ENCODE measurements at places on chromosomes 12 and 14.

DNA sequence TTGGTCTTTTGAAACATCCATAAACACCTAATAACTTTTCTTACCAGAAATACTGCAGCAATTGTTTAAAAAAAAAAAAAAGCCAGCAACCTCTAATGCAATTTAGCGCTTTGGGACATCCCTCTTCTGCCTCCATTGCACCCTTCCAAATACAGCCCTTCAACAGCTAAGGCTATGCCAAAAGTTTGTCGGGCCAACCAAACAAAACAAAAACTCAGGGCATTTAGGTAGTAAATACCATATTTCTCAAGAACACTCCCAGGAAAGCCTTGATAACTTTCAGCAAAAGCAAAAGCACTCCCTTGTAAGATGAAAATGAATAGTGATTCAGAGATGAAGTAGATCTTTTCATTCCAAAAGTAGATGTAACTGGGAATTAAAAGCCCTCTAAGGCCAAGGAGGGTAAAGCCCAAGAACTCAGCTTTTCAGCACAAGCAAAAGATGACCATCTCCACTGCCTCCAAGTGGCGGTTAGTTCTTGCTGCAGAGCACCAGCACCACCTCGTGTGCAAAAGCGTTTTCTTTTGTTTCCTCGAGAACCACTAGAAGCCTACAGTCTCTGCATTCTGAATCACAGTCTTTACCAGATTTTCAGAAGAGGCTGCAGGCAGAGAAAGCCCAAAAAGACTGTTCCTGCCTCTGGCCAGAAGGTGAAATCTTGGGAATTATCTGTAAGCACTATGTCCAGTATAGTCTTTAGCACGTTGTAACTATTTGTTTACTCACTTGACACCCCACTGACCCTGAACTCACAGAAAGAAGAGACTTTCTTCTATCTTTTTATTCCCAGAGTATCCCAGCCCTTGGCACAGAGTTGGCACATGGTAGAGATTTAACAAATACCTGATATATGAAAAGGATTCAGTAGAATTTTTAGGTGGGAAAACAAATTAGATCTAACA is 53.1 kb downstream of the SIX6 start:
- DNase-seq: no peak

- no peak for DNase-seq
These were observed 205.3 kb upstream of the NAV3 start for GRCh38 chr12:77625441-77625840.

GRCh38 chr12:209246-209645 is 4.7 kb downstream of the SLC6A12 start:
- no peak for DNase-seq

- no peak for DNase-seq
These were observed 114.1 kb upstream of the BTG1 start for GRCh38 chr12:92259696-92260251.

- DNase-seq: no peak
These were observed 22.8 kb downstream of the OTUB2 start for GRCh38 chr14:94048691-94049624.

GRCh38 chr12:51238037-51238509 is 553 bp upstream of the DAZAP2 start:
- no peak for DNase-seq

DNA sequence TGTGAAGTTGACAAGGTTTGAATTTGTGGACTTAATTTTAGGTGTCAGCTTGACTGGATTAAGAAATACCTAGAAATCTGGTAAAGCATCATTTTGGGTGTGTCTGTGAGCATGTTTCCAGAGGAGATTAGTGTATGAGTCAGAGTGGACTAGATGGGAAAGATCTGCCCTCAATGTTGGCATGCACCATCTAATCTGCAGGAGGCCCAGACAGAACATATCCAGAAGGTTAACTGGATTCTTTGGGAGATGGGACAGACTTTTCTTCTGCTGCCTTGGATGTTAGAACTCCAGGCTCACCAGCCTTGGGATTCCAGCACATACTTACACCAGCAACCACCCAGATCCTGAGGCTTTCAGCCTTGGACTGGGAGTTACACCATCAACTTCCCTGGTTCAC is 14.1 kb downstream of the SGPP1 start:
- DNase-seq: no peak

GRCh38 chr12:103499571-103499970 is 3.8 kb upstream of the C12orf42 start:
- no peak for DNase-seq

- no peak for DNase-seq
These were observed 898.4 kb downstream of the SLC16A7 start for GRCh38 chr12:60494244-60494643.

DNA sequence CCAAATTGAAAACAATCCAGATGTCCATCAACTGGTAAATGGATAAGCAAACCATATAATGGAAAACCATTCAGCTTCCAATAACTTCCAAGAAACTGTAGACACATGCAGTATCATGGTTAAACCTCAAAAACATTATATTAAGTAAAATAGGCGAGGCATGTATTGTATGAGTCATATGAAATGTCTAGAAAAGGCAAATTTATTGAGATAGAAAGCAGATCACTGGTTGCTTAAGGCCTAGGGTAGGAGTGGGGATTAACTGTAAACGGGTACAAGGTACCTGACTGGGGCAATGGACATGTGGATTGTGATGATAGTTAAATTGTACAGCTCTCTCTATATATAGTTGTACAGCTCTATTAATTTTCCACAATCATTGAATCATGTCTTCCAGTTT is 21.3 kb upstream of the PAPLN start:
- no peak for DNase-seq
